Stimulated activated CD4-positive, alpha-beta T cell treated with anti-CD3 and anti-CD28 coated beads, Interleukin-12 subunit alpha, Interleukin-12 subunit beta, amount 100 ng/mL, for 4 hours (primary cell): ENCODE measurements at places on chromosomes 3 and 15.

GRCh38 chr3:99896482-99896881 lies 78.8 kb downstream of the CMSS1 start:
- no peak for DNase-seq

DNA sequence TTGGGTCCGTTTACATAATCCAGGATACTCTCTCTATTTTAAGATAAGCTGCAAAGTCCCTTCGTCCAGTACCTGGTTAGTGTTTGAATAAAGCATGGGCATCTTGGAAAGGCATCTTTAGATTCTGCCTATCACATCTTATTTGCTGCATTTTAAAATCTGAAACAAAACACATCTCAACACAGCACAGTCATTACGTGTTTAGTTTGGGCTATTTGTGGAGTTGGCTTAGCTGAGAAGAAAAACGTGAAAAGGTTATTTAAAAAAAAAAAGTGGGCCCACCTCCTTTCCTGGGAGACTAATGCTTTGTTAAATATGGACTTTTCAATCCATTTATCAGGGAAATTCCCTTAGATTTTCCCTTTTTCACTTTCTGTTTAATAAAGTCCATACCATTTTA lies 174.5 kb upstream of the WNT5A start:
- no peak for DNase-seq

DNA sequence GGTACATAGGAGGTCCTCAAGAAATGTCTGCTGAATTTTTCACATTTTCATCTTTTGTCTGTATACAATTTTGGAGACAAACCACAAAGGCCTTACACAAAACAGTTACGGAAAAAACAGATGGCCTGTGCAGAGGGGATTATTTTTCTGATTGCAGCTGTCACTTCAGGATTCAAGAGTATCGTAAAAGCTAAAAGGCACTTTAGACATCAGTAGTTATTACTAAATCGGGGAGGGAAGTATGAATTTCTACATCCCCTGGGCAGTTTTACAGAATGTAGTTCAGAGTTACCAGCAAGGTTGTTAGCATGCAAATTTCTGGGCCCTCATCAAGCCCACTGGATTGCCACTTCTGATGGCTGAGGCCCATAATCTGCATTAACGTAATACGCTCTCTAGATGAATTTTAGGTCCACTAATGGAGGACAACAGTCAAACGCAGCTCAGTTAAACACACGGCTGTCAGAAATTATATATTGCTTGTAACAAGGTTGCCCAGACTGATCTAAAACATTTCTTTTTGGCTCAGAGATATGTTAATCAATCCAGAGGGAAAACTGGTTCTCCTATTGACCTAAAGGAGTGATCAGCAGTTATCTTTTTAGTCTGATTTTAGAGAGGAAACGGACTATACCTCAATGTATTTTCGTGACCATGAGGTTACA lies 1.1 kb downstream of the RIOX2 start:
- no peak for DNase-seq

GRCh38 chr3:134693226-134693625 lies 42.4 kb upstream of the KY start:
- no peak for DNase-seq

GRCh38 chr3:186261638-186262037 lies 100.4 kb downstream of the DGKG start:
- no peak for DNase-seq

DNA sequence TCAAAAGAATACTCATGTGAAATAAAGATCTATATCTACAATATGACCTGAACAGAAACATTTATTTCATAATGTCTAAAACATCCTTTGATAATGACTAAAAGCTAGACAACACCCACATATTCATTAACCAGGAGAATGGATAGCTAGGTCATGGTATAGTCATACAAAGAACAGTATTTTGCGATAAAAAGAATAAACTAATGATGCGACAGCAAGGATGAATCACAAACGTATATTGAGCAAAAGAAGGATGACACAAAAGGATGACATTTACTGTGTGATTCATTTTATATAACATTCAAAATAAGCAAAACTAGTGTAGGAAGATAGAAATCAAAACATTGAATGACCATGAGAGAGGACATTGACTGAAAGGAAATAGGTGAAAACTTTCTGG lies 1233.1 kb downstream of the OTOL1 start:
- no peak for DNase-seq

- no peak for DNase-seq
Observed at GRCh38 chr15:80442728-80443403, 38.7 kb downstream of the ARNT2 start.

DNA sequence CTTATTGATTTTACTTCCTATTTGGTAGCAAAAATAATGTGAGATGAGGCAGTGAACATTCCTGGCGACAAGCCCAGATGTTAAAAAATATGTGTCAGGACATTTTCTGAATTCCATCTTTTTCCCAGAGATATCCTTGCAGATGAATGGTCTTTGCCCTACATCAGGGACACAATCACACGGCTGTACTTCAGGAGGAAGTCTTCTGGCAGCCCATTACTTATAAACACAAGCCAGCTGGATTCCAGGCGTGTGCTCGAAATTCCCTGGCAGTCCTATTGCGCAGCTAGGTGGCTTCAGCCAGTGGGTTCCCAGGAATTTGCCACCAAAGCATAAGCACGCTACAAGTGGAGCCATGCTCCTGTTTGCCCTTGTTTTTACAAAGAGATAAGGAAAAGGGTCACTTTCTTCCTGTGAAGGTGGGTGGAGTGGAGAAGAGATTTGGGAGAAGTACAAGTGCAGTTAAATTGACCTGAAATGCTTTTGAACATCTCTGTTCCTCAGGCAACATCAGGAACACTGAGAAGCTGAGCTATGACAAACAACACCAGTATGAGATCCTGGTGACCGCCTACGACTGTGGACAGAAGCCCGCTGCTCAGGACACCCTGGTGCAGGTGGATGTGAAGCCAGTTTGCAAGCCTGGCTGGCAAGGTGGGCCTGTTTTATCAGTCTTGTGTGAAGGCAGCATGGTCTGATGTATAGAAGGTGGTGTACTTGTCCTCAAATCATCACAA lies 257.1 kb upstream of the TRIM42 start:
- DNase-seq: no peak

DNA sequence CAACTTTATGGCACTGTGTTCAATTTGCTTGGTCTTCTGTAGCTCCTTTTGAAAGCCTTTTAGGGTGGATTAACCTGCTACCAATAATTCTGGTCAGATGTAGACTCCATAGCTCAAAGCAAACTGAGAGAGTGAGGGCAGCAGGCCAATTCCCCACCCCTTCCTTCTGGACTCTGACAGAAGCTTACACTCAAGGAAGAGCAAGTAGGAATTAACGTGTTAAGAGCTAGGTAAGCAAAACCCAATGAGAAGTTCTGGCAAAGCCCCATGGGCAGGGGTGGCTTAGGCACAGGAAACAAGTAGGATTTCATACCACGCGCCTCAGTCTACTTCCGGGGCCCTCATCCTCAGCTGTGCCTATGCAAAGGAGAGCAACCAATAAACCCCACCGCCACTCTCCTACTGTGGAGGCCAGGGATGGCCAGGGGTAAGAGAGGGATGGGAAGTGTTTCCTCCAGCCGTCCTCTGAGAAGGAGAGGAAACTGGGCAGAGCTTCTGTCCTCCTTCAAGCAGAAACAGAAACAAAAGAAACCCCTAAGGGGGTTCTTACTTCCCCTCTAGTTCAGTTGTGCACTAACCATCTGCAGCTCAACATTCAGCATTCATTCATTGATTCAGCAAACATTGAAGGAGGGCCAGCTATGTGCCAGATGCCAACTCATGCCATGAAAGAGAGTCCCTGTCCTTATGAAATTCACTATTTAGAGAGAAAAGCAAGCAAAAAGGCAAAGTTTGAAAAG lies 12.6 kb downstream of the CCR5 start:
- no peak for DNase-seq

- DNase-seq: no peak
Observed at GRCh38 chr3:109851854-109852253, 514.5 kb upstream of the DPPA4 start.

GRCh38 chr3:16301507-16301906 lies 36.5 kb downstream of the OXNAD1 start:
- DNase-seq: no peak

- no peak for DNase-seq
Observed at GRCh38 chr3:18618723-18619122, 193.6 kb upstream of the SATB1 start.

DNA sequence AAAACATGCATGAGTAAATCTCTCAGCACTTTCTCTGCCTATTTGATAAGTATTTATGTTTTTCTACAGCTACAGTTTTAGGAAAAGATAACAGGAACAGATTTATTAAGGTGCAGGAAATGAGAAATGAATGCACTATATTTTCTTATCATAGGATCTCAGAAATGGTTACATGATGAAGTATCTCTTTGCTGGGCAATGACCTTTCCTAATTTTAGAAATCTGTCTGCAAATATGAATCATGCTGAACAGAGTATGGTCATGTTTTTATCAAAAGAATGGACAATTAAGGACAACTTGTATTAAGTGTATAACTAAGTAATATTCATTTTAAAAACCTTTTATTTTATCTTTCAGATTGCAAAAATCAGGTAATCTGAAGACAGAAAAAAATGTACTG lies 53.8 kb upstream of the SPPL2A start:
- no peak for DNase-seq

DNA sequence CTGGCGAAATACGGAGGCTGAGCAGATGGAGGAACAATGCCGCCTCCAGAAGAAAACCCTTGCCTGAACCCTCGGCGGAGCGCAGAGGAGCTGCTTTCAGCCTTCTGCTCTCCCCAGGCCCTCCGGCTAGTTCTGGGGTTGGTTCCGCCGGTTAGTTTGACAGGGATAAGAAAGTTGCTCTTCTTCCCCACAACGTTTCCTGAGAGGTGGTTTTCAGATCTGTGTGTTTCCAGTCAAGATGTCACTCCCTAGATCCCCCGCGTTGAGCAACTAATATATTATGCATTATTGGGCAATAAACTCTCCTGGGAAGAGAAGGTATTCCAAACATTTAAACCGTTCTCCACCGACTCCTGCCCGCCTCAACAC lies 551 bp downstream of the NLGN1 start:
- no peak for DNase-seq

- no peak for DNase-seq
Observed at GRCh38 chr3:64358176-64358575, 132.9 kb upstream of the PRICKLE2 start.

DNA sequence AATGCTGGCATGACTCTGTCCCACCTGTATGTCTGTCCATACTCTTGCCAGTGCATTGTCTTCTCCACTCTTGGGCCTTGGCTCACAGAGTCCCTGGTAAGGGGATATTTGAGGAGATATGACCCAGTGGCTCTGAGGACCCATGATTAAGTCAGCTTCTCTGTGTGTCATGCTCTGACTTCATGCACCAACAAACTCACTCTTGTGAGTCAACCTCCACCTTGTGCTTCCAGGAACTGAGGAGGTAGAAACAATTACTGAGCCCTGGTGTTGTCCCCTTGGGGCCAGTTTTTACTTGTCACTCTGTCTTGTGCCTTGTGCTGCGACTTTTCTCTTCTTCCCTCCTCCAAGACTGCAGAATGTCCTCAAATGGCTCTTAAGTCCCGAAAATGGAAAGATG lies 127.1 kb downstream of the ABHD5 start:
- DNase-seq: no peak

GRCh38 chr15:91498046-91498748 lies 355.3 kb upstream of the SLCO3A1 start:
- no peak for DNase-seq

GRCh38 chr15:37122703-37123102 lies 22.4 kb upstream of the MEIS2 start:
- DNase-seq: no peak

- DNase-seq: no peak
Observed at GRCh38 chr3:34077417-34078195, 279.2 kb downstream of the PDCD6IP start.

- no peak for DNase-seq
Observed at GRCh38 chr15:85004550-85004949, 22.9 kb downstream of the PDE8A start.

- no peak for DNase-seq
Observed at GRCh38 chr3:87507753-87508152, 231.4 kb upstream of the POU1F1 start.

DNA sequence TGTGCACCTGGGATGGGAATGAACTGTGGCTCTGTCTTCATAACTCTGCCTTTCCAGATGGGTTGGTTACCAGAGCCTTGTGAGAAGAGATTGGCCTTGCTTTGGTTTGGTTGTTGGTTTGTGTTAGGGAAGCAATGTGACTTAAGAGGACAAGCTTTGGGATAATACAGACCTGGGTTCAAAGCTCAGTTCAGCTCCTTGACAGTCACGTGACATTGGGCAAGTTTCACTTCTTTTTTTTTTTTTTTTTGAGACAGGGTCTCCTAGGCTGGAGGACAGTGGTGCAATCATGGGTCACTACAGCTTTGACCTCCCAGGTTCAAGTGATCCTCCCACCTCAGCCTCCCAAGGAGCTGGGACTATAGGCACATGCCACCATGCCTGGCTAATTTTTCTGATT lies 42.7 kb downstream of the CORO2B start:
- DNase-seq: no peak

GRCh38 chr3:20236603-20237002 lies 50.6 kb upstream of the SGO1 start:
- no peak for DNase-seq

- DNase-seq: no peak
Observed at GRCh38 chr3:40623567-40623966, 98.8 kb downstream of the ZNF621 start.

- no peak for DNase-seq
Observed at GRCh38 chr3:8525893-8526292, 24.3 kb downstream of the LMCD1 start.
